ENCODE measurements at places on chromosomes 7 and 10.

DNA sequence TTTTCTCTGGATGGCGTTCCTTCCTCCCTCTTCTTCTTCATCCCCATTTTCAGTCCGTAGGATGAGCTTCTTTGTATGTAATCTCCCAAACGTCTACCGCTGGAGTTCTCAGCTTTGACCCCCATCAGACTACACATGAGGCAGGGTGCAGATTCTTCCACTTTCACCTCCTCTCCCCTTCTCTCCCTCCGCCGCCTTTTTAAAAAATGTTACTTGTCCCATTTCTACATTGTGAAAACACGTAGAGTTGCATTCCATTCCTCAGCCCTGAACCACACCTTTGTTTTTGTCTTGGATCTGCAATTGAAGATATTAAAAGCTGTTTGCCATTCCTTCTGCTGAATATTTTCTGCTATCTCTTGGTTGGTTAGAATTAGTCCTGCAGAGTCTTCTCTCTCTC lies 6.2 kb downstream of the ADIRF start:
- DNase-seq = no peak

DNA sequence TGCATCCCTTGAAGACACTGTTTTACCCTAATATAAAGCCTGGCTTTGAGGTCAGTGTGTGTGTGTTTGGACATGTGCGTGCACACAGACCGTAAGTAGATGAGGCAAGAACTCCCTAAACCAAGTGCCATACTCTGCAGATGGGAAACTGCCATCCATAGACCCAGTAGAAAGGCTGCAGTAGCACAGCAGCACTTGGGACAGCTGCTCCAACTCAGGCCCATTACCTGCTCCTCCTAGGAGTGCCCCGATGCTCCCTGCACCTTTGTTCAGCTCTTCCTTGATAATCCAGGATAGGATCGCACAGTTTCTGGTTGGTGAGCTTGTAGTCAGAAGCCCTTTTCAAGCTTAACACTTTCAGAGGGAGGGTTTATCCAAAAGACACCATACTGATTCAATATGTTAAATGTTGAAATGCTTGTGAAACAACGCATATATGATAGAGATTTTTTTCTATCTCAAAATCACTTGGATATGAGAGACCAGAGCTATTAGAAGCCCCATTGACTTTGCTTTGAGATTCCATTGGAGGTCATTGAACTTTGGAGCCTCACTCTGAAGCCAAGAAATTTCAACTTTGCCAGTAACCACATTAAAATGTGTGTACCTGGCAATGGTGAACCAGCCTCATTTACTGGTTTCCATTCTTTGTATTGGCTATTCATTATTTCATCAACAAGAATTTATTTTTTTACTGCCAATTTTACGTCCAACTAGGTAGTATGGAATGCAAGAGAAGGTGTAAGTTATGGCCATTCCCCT lies 757.0 kb upstream of the GALNT17 start:
- DNase-seq = no peak

DNA sequence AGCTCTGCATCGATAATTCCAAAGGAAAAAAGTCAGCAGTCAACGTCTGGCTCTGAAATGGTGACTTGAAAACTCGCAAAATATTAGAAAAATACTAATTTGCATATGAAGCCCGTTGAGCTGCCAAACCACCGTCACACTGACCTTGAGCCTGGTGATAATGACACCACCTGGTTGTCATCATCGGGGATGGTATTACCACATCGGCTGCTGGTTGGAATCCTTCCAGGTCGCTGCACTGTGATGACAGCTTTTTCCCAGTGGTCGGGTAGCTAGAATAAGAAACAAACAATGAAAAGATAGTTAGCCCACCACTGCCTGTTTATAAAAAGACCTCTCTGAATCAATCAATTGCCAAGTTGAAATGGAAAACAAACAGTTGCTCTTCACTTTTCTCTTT lies 41.6 kb downstream of the LAMB1 start:
- DNase-seq = no peak

DNA sequence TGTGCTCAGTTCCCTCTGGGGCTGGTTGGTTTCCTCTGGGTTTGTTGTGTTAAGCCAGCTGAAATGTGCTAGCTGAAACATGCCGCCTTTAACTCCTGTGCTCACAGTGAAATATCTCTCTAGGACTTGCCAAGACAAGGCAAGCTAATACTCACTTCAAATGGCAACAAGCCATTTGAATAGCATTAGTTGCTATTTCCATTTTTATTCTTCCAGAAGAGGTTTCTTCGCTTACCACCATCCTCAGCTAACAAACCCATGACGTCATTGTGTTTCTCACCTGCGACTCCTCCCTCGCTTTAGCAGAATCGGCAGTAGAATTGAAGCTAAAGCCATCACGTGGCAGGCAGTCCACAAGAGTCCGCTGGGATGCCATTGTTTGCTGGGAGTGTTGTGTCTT lies 61.3 kb downstream of the ZNF22 start:
- no peak for DNase-seq

DNA sequence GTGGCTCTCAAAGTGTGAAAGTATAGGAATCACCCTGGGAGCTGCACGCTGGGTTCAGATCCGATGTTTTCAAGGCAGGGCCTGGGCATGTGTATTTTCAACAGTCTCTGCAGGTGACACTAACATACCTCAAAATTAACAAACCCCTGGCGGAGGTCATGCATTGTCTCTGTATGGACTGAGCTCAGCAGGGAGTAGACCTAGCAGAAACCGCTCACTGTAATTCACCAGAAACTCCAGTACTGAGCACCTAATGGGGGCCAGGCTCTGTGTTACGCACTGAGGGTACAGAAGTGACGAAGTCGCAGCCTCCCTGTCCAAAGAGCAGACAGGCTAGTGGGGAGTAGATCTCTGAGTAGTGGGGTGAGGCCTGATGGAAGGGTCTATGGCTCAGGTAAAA lies 5.6 kb downstream of the STRA8 start:
- DNase-seq = no peak

- DNase-seq = no peak
Observed at GRCh38 chr10:29028486-29028885, 260.4 kb upstream of the LYZL1 start.

GRCh38 chr10:26987851-26988250 lies 112.4 kb downstream of the ANKRD26 start:
- DNase-seq = no peak

- DNase-seq = no peak
Observed at GRCh38 chr7:86773309-86773708, 129.6 kb downstream of the GRM3 start.

DNA sequence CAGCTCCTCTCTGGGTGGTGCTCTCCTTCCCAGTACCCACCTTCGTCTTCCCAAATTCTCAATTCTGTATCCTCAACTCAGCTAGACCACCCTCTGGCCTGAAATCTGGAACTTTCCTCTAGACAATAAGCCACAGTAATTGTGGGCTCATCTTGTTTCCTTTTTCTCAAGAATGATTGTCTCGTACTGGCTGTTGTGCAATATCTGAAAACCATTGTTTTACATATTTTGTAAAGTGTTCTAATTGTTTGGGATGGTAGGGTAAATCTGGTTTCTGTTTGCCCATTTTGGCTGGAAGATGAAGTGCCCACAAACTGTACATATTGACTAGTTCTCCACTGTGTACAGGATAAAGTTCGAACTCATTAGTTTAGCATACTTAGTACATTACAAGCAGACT lies 11.3 kb upstream of the NOBOX start:
- DNase-seq = no peak

- DNase-seq = no peak
Observed at GRCh38 chr7:129122751-129123509, 21.6 kb upstream of the TSPAN33 start.

GRCh38 chr7:111090846-111091245 lies at the start of gene LRRN3:
Gene LRRN3 (plus strand): TSS chr7:111091127. CDS start chr7:111122773, 31,646 bp downstream.
- DNase-seq = no peak

DNA sequence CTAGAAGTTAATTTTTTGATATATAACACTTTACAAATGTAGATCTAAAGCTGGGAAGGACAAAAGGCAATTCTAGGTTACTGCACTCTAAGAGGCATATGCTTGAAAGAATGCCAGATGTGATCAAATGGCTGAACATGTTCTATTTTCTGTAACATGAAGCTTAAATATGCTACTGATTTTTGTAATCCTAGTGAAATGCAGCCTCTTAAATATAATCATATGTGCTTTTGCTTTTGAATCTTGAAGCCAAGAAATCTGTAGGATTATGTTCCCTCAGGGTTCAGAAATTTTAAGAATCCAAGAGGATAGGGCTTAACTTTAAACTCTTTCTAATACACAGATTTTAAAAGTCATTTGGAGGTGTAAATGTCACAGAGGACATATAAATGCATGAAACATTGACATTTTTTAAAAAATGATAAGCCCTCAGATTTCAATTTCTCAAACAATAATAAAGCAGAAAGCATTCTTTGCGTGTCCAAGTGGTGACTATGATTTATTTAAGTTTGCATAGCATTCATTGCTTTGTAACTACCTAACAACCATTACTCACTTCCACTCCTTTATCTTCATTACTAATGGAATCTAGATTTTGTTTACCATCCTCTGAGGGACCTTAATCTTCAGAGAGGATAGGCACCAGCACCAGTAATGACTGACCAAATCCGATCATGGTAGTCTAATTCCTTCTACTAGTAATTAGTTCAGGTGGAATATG lies 170.4 kb downstream of the MAGI2 start:
- DNase-seq = peak; percentile 18

GRCh38 chr7:156152390-156152789 lies 340.1 kb upstream of the SHH start:
- DNase-seq = no peak

GRCh38 chr7:131020759-131021261 lies 286.8 kb upstream of the KLF14 start:
- no peak for DNase-seq

- DNase-seq = no peak
Observed at GRCh38 chr7:139065323-139065722, 29.5 kb upstream of the ZC3HAV1L start.

- no peak for DNase-seq
Observed at GRCh38 chr10:84348447-84348846, 20.1 kb downstream of the CCSER2 start.
